ENCODE measurements at places on chromosomes 5 and 9.
A peak's percentile ranks its signal among the peaks of the same experiment; 100 is the strongest.

DNA sequence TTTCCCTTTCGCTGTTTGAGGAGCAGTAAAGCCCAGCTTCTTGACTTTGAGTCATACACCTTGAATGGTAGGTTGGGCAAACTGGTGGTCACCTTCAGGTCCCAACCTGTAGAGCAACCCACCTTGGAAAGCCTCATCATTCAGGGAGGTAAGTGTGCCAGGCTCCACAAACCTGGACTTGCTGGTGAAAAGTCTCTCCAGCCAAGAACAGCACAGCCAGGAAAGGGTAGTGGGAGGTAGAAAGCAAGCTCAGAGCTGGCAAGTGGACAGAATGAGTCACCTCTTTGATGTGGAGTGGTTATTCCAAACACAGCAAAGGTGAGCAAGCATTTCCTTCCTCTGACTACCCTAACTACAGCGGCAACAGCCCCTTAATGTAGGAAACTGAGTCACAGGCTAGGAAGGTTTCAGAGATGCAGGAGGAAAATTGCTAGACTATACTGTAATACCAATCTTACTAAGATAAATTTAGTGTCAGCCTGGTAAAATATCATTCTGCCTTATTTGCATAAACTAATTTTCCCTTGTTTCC lies 117.5 kb upstream of the MTAP start:
- peak; percentile 91 for DNase-seq

GRCh38 chr5:78008356-78008967 lies 232.3 kb upstream of the TBCA start:
- peak; percentile 60 for DNase-seq

DNA sequence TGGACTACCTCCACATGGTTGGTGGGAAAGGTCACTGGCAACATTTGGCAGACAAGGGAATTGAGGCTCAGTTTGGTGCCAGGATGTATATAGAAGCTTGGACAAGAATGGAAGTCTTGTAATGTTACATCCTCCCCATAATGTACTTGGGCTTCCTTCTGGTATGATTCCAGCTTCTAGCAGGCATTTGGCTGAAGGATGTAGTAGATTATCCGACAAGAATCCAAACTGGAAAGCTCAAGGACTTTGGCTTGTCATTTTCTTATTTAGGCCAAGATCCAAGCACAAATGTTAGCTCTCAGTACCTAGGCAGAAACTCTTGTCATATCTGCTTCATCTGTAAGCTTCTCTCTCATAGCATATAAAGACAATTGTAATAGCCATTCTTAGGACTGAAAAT lies 209.1 kb downstream of the MAPKAP1 start:
- no peak for DNase-seq

GRCh38 chr9:111559000-111559610 lies 34.1 kb downstream of the ZNF483 start:
- DNase-seq, result peak; percentile 85

- peak; percentile 65 for DNase-seq
Measured at GRCh38 chr5:83844449-83845068, 123.9 kb upstream of the HAPLN1 start.

- DNase-seq, result peak; percentile 69
Measured at GRCh38 chr5:43042626-43043399, 2.7 kb upstream of the ANXA2R start.

GRCh38 chr9:134034215-134035040 lies 9.1 kb downstream of the BRD3OS start:
- DNase-seq, result no peak

- no peak for DNase-seq
Measured at GRCh38 chr9:32991897-32992594, 9.4 kb downstream of the APTX start.

DNA sequence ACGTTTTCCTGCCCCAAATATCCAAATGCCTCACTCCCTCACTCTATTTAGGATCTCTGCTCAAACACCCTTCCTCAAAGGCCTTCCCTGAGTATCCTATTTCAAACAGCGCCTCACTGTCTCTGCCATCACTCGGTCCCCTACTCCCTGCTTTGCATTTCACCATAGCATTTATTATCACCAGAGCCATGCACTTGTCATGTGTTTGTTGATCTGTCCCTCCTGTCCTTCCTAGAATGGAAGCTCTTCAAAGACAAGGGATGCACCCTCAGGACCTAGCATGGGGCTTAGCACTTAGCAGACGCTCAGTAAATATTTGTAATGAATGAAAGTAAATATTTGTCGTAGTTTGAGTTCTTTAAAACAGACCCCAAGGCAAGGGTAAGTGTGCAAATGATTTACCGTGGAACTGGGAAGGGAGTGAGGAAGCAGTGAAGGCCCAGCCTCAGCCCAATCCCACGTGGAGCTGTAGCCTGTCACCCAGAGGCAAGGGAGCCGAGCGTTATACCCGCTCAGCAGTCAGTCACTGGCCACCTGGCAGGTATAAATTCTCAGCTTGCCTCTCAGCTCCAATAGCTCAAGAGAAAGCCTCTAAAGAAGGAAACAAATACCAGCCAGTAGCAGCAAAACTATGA lies 97.7 kb upstream of the KIF2A start:
- DNase-seq, result no peak

GRCh38 chr5:34014626-34015025 lies 6.8 kb upstream of the AMACR start:
- DNase-seq, result no peak

Data from fibroblast of mammary gland (primary cell).